Stimulated activated CD4-positive, alpha-beta T cell treated with anti-CD3 and anti-CD28 coated beads, Interleukin-4, amount 100 ng/mL, for 1 hour (primary cell): ENCODE measurements at places on chromosomes 2 and 18.

DNA sequence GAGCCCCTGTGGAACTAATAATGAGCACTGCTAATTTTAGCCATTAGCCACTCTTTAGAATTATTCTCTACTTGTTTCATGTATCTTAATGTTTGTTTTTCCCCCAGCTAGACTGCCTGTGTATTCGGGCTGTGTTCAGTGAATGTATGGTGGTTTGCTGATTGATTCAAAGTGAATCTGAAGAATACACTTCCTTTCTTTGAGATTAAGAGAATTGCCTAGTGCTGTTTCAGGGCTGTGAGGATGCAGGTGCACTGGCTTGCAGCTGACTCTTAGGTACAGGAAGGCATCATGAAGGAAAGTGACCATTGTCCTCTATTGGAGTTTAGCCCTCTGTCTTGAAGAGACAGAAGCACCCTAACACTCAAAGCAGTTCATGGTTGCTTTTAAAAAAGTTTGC, 138.7 kb downstream of the CERS6 start:
- DNase-seq: no peak

DNA sequence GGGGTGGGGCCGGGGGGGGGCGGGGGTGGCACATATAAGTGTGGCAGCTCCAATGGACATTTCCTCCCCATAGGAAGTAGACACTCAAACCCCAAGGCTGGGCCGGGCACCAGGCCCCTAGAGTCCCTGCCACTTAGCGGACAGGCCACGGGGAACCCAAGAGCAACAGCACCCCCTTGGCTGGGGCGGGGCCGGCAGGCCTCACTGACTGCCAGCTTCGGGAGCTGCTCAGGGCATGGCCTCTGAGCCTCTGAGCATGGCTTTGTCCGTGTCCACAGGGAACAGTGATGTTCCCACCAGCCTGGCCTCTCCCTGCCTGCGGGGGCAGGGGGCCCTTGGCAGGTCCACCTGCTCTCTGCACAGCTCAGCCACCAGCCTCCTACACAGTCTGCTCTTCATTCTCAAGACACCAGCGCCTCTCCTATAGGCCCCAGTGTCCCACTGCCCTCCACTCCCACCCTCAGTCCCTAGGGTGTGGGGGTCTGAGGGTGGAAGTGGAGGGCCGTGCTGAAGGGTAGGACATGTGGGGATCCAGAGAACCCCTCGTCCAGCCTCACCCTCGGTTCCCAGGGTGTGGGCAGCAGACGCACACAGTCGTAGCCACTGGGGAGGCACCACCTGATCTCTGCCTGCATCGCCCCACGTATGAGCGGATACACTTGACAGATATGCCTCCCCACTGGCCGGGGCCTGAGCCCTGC, 106.7 kb downstream of the FAM210A start:
- no peak for DNase-seq

DNA sequence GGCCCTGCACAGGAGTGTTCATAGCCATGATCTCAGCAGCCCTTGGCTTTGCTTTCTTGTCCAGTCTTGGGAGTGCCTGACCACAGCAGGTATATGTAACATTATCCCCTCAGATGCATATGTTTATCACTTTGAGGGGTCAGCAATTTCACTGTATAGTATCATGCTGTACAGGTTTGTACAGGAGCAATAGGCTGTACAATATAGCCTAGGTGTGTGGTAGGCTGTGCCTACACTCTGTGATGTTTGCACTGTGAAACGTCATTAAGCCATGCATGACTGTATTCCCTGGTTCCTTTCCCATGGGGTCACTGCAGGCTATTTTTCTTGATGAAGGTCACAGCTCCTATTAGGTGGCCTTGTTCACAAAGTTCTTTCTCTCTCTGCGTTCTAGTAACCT, 4.7 kb upstream of the IL36G start:
- DNase-seq: no peak

GRCh38 chr2:108390340-108390739, 12.6 kb downstream of the SULT1C4 start:
- no peak for DNase-seq

DNA sequence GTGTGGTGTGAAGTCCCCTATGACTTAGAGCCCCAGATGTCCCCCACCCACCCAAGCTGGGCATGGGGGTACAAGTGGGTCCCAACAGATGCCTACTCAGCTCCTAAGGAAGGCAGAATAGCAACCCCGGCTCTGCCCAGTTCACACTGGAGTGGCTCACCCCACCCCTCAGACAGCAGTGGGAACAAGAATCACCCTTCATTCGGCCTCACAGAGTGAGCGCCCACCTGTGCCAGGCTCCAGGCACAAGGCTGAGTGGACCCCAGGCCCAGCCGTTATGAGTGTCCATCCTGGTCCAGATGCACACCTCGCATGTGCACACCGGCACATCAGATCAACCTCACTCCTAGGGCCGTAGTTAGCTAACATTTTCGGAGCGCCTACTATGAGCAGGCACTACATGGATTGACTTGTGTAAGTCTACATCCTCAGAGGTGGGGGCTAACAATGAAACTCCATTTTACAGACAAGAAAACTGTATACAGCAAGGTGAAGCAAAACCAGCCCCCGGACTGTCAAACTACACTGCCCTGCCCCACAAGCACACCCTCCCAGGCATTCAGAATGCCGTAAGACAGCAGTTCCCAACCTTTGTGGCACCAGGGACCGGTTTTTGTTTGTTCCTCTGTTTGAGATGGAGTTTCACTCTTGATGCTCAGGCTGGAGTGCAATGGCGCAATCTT, 2.8 kb upstream of the ASTL start:
- DNase-seq: peak; percentile 20

GRCh38 chr2:181311837-181312236, 145.3 kb upstream of the ITGA4 start:
- DNase-seq: no peak

DNA sequence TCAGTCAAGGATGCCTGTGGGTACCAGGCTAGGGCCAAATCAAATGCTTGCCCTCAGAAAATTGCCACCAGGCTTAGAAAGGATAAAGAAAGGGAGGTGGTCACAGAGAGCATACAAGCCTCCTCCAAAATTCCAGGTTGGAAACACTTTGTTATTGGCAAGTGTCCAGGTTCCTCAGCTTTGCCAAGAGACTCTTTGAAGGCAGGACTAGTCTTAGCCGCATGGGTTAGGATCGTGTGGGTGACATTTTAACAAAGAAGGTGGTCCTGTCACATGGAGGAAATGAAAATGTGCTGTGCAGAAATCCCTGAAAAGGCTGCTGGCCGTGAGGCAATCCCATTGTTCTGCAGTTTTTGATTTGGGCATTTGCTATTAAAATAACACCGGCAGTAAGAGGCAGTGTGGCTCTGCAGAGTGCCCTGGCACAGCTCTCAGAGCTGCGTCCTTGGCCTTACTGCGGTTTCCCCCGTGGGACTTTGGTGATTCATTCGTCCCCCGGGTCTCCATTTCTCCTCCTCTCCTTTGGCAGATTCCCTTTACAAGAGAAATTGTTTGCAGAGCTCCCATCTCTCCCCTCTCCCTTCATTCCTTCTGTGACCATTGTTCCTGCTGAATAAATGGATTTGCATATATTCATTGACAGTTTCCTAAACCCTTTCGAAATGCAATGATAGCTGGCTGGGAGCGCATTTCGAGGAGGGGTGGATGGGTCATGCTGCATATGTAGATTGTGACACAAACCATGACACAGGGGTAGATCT, 187.3 kb downstream of the VAPA start:
- no peak for DNase-seq

GRCh38 chr2:134173338-134174016, 80.4 kb upstream of the MGAT5 start:
- no peak for DNase-seq

DNA sequence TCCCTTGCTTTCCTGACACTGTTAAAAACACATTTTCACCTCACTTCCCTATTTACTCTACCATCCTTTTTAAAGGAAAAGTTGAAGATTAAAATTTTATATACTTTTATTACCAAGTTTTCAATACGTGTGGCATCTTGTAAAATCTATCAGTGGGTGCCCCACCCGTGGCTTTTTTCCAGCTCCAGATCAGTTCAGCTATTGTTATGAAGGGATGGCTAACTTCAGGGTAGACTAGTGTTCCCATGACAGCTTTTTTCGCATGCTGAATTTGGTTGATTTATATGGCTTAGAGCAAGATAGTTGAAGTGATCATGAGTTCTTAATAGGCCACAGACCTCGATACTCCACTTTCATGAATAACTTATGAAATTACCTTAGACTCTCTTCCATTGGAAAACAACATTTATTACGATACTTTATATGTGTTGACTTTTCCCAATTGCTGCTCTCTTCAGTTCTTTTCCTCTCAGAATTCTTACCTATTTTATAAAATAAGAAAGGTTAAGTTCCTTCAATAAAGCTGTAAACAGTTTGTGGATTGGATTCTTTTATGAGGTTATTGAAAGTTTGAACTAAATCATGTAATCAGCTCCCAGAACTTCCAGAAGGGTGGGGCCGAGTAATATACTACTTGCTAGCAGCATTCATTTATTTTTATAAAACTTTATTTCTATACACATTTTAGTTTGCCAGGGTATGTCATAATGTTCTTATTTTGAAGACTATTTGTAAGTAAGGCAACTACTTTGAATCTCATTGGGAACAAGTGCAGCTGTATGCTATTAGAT, 680.9 kb downstream of the SATB2 start:
- DNase-seq: no peak

GRCh38 chr2:85400023-85400422, 10.1 kb downstream of the CAPG start:
- no peak for DNase-seq

DNA sequence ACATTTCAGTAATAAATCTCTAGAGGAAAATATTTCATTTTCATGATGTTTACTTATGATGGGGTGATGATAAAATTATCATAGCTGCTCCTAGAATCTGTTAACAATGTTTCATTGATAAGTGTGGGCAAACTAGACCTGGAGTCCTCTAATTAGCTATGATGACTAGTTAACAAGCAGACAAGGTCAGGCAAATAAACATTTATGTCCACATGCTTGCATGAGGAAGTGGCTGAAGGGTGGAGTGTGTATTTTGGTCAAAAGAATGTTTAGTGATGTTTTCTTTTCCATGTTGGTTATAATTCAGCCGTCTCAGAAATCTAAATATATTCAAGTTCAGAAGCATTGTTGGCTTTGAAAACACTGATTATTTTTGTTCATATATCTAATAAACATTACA, 99.9 kb upstream of the FN1 start:
- DNase-seq: no peak

DNA sequence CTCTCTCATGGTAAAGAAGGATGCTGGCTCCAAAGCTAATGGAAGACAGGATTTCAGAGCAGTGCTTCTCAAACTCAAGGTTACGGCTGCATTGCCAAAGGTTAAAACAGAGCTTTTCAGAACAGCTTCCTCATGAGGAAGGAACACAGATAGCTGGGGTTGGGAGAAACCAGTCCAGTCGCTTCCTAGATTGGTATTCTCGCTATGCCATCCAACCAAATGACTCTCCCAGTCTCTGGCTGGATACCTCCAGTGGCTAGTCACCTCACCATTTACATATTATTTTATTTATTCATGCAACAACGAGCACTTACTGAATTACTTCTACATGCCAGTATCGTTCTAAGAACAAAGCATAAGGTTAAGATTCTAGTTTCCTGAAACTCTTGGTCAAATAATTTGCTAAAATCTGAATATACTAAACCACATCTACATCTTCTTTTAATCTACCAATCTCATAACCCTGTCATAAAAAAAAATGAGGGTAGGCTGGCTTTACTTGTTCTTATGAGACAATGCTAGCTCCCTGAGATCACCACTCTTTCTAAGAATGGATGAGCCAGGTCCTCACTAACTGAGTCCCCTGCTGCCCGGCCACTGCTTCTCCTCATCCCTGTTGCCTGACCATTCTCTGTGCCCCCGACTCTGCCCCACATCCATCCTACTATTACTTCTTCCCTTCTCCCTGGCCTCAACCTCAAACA, 20.4 kb downstream of the KDSR start:
- no peak for DNase-seq
